Fibroblast of skin of back (primary cell): ENCODE measurements at places on chromosomes 11 and 22.

- DNase-seq = no peak
Observed at GRCh38 chr11:62999649-63000048, 14.9 kb upstream of the SLC22A6 start.

GRCh38 chr22:21876486-21877176 is 9.2 kb upstream of the MAPK1 start:
- DNase-seq = peak; percentile 50

DNA sequence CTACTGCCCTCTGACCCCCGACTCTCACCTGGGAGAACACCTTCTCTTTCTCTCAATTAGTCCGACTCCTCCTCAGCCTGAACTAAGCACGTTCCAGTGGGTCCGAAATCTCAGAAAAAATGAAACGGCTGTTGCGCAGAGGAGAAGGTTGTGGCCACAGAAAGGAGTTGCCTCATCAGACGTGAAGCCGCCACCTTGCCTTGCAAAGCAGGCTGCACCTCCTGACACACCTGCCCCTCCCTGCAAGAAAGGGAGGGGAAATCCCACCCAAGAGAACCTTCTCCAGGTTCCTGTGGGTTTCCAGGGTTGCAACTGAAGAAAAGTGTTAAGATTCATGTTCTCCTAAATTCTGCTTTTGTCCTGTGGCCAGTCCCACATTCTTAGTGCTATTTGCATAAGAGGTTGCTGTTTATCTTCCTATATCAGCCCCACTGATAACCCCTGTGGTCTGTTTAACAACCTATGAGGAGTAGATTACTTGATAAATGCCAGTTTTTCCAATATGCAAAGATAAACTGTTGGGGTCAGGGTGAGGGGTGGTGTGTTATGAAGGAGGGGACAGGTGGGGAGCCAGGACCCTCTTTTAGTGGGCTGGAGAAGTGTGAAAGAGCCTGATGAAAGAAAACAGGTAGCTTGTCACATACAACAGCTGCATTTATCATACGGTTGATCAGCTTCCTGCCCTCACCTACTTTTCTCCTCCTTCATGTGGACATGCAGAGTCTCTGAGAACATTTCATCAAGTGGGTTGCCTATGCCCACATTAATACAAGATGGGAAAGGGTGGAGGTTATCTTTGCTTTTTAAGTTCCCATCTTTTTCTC is 18.2 kb downstream of the ZBTB16 start:
- no peak for DNase-seq

- DNase-seq = no peak
Observed at GRCh38 chr11:78298291-78298771, 109.6 kb downstream of the USP35 start.

DNA sequence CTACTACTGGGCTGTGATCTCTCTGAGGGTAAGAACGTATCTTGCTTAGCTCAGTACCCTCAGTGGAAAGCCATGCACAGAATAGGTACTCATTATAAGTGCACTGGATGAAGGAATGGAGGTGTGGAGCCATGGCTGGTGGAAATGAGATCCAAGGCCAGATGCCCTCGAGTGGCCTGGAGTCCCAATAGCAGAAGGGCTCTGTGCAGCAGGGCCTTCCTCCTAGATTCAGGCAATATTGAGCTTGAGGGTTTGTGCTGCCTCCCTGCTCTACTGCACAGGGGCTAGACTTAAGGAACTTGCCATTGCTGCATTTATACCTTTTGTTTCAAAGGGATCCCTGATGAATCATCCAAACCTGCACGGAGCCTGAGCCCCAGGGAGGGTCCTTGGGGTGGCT is 33.6 kb upstream of the TUB start:
- no peak for DNase-seq

DNA sequence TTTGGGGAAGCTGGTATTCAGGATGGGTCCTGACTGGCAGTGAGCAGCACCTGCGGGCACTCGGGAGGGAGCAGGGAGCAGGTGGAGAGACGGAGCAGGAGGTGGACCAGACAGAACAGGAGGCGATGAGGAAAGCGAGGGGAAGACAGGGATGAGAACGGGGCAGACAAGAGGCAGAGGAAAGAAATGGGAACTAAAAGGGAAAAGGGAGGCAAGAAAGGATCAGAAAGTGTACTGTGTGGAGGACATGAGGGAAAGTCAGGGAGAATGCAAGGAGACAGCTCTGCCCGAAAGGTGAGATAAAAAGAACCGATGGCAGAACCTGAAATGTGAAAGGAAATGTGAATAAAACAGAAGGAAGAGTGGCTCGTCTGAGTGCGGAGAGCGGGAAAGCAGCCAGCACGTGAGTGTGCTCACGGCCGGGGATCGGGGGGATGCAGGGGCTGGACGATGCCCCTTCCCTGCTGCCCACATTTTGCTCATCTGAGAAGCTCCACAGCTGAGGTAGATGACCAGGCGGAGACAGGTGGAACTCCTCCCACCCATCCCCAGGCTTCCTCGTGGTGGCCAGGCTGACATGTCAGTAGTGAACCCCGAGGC is 494.4 kb upstream of the B3GAT1 start:
- no peak for DNase-seq

DNA sequence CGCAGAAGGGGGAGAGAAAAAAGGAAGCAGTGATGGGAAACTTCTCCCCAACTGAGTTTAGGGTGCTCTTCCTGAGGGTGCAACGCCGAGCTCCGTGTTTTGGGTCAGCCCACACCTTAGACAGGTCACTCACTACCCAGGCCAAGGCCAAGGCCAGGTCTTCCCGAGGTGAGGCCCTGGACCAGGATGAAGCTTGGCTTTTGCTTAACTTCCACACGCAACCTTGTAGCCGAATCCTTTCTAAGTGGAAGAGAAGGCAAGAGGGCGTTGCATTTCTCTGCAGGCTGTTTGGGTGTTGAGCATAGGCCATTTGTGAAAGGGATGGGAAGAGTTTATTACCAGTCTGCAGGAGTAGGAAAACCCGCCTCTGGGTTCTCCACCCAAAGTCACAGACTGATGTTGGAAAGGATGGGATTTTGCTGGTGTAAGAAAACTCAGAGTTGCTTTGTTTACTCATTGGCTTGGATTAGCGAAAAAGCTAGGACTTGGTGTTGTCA is 1.5 kb downstream of the KREMEN1 start:
- no peak for DNase-seq

DNA sequence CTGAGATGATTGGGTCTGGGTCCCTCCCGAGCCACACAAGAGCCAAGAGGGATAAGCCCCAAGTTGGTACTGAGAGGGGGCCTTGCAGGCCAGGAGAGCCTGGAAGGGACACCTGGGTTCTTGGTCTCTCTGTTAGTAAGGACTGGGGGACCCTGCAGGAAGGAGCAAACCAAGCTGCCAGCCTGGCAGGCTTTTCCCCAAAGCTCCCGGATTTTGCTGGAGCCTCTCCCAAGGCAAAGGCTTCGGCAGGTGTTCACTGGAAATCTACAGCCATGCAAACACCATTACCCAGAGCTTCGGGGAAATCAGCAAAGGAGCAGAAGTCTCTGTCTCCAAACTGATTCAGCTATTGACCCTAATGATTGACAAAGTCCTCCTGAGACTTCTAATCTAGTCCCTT is 527.9 kb downstream of the BUD13 start:
- DNase-seq = no peak

DNA sequence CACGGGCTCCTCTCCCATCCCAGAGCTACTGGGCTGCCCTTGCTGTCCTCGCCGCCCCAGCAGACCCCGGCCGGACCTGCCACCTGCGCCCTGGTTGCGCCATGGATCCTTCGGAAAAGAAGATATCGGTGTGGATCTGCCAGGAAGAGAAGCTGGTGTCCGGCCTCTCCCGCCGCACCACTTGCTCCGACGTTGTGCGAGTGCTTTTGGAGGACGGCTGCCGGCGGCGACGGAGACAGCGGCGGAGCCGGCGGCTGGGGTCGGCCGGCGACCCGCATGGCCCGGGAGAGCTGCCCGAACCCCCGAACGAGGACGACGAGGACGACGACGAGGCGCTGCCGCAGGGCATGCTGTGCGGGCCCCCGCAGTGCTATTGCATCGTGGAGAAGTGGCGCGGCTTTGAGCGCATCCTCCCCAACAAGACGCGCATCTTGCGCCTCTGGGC is 382 bp downstream of the RASSF10 start:
- peak; percentile 7 for DNase-seq

DNA sequence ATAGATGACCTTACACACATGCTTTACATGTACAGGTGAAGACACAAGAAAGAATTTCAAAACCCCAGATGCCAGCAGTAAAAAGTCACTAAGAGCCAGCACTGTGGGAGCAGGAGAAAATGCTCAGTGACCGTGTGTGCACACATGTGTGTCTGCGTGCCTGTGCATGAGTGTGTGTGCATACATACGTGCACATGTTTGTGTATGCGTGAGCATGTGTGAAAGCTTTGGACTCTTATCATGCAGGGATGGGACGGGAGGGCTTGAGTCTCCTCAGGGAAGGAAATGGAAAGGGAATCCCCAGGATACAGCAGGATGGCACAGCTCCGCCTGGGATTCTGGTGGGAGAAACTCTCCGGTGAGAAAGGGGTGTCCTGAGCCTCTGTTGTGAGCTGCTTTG is 121.5 kb upstream of the B3GAT1 start:
- DNase-seq = no peak
